ENCODE measurements at places on chromosomes 16 and 17.

GRCh38 chr16:72502594-72503005 is 330.6 kb upstream of the PMFBP1 start:
- no peak for DNase-seq

DNA sequence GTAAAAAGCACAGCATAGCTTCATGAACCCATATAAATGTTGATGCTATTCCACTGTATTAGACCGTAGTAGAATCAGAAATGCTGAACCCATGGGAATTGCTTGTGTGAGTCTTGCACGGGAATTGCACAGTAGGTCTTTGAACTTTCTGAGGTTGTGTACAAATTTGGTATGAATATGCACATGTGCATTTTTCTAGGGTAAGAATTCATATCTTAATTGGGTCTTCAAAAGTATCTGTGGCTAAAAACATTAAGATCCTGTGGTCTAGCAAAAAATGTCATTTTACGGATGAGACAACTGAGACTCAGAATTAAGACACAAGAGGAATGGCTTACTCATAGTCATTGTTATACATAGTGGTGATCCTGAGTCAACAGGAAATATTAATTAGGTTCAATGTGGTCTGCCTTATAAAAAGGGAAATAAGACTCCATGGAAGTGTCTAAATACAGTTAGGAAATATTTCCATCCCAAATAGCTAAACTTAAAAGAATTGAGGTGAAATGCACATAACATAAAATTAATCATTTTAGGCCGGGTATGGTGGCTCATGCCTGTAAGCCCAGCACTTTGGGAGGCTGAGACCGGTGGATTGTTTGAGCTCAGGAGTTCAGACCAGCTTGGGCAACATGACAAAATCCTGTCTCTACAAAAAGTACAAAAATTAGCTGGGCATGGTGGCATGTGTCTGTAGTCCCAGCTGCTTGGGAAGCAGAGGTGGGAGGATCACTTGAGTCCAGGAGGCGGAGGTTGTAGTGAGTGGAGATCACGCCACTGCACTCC is 22.8 kb downstream of the TAOK1 start:
- DNase-seq = peak; percentile 74

- no peak for DNase-seq
Measured at GRCh38 chr17:67492824-67493517, 115.9 kb downstream of the PITPNC1 start.

DNA sequence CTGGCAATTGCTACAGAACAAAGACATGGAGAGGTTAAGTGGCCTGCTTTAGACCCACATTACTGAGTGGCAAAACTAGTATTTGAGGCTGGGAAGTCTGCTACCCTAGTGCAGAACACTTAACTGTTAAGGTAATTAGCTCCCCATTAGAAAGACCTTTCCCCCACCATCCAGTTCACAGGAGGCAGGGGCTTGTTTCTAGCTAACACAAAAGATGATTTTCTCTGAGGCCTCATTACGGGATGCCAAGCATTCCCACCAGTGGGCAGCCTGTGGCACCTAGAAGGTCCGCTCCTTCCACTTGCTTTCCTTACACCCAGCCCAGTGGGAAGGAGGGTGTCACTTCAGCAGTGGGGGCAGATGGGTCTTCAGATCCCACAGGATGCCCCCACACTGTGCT is 99.1 kb downstream of the RBFOX1 start:
- DNase-seq = no peak

GRCh38 chr17:28544402-28545140 is 7.9 kb downstream of the UNC119 start:
- no peak for DNase-seq

DNA sequence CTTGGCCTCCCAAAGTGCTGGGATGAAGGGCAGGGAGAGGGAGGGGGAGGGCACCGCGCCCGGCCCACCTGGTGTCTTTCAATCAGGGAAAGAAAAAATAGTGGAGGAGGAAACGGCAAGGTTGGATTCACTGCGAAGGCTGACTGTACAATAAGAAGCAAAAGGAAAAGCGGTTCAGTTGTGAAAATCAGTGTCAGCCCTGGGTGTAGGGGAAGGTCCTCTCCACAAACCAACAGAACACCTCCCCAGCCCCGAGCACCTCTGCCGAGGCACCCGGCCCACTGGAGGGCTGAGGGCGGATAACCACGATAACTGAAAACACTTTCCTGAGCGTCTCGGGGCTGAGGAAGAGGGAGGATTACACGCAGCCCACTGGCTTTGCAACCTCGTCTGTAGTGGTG is 1.4 kb upstream of the SPG7 start:
- no peak for DNase-seq

Measured in GM04504 (cell line).